Activated CD8-positive, alpha-beta T cell treated with anti-CD3 and anti-CD28 coated beads for 36 hours (primary cell): ENCODE measurements at places on chromosomes 6 and 20. TPM values are rescaled to one million over a fixed set of nuclear protein-coding genes. Genes with fewer than 3 reads are reported as not detected.
A peak's percentile ranks its signal among the peaks of the same experiment; 100 is the strongest.

Gene RIOK1
- total RNA-seq, result 46.8 TPM

Gene PGC
- not detected for total RNA-seq

Gene WFDC13
- not detected for total RNA-seq

Gene CNR1
- not detected for total RNA-seq

GRCh38 chr6:100455230-100456124 is 9.2 kb downstream of the SIM1 start:
- no peaks in the 10 kb centered on the region for H3K4me1 ChIP-seq
- H3K4me3 ChIP-seq, result no peak overlapping the region
- H3K27ac ChIP-seq, result no peak overlapping the region
- H3K27me3 ChIP-seq, result peaks cover 66% of the 10 kb centered on the region

DNA sequence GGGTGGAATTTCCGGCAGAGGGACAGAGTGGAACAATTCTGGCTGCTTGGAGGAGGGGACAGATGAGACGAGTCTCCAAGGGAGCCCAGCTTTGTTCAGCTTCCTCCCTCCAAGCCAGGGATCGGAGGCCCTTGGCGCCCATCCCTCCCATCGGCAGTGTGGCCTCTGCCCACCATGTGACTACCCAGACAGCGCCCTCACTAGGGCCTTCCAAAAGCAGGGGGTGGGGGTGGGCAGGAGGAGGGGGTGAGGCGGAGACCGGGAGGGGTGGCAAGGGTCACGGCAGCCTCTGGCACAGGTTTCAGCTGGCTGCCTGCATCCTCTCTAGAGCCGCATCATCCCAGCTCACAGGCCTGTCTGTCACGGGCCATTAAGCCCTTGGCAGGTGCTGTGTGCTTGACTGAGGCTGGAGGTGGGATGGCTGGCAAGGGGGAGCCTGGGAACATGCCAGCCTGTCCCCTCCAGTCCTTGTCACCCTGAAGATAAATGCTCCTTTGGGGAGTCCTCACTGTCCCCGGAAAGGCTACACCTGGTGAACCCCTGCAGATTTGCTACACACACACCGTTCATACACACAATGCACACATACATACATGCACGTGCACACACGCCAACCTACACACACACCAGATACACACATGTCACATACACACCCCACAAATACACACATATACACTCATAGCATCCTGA is 6.2 kb upstream of the FGD2 start:
- no peaks in the 10 kb centered on the region for H3K4me1 ChIP-seq
- DNase-seq, result no peak
- no peak overlapping the region for H3K27ac ChIP-seq
- no peaks in the 10 kb centered on the region for H3K36me3 ChIP-seq
- peaks cover 3% of the 10 kb centered on the region for H3K27me3 ChIP-seq

DNA sequence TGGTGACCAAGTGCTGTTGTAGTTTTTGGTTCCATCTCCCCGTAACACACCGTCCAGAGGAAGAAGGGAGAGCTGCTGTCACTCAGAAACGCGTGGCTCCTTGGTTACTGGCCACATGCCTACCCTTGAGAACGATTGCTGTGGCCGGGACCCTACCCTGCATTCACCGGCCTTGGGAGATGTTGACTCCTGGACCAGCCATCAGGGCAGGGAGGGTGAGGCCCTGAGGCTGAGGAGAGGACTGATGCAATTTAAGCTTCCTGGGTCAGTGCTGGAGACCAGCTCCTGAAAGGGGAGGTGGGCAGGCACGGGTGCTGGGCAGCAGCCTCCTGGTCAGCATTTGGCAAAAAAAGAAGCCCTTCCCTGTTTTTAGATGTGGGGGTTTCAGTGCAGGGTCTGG is 31.5 kb downstream of the ERMARD start:
- H3K27me3 ChIP-seq, result no peaks in the 10 kb centered on the region
- no peak overlapping the region for H3K27ac ChIP-seq
- no peaks in the 10 kb centered on the region for H3K4me1 ChIP-seq
- no peak for DNase-seq
- no peak overlapping the region for H3K4me3 ChIP-seq
- H3K36me3 ChIP-seq, result peaks cover 27% of the 10 kb centered on the region

- H3K4me1 ChIP-seq, result no peaks in the 10 kb centered on the region
- no peak overlapping the region for H3K27ac ChIP-seq
- H3K36me3 ChIP-seq, result no peaks in the 10 kb centered on the region
- peaks cover 16% of the 10 kb centered on the region for H3K27me3 ChIP-seq
- no peak for DNase-seq
Measured at GRCh38 chr20:10653599-10654249, 20.1 kb downstream of the JAG1 start.

DNA sequence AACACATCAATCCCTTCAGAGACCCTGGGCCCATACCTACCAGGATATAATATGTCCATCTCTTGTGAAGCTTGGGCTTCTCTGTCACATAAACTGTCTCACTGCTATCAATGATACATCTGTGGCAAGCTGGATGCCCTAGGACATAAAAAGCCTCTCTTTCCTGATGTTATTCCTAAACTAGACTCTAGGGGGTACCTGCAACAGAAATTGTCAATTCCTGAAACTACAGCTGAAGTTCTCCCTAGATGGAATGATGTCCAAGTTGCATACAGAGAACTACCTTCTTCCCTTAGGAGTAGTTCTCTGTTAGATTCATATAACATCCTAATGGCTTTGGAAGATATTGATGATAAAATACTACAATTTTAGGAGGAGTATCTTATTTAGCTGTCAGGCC is 35.8 kb downstream of the TBX18 start:
- H3K36me3 ChIP-seq, result no peaks in the 10 kb centered on the region
- no peak overlapping the region for H3K27ac ChIP-seq
- no peak for DNase-seq
- H3K27me3 ChIP-seq, result peaks cover 1% of the 10 kb centered on the region

- DNase-seq, result no peak
- peaks cover 20% of the 10 kb centered on the region for H3K4me1 ChIP-seq
- peaks cover 3% of the 10 kb centered on the region for H3K27me3 ChIP-seq
- H3K27ac ChIP-seq, result no peak overlapping the region
- H3K36me3 ChIP-seq, result no peaks in the 10 kb centered on the region
Measured at GRCh38 chr6:154611241-154611640, 100.8 kb upstream of the CNKSR3 start.

DNA sequence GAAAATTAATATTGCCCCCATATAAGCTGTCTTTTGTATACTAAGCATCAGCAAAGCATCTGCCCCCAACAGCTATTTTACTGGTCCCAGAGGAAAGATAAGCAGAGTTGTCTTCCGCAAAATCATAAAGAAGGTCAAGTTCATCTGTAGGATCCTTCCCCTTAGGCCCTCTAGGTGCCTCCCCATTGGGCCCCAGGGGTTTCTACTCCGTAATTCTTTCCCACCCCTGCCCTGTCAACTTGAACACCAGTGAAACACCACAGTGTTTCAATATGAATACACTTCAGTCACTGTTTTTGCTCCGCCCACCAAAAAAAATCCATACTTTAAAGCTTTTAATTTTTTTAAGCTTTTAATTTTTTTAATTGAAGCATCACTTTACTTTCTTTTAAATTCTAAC is 159.2 kb downstream of the ATXN1 start:
- H3K4me1 ChIP-seq, result peaks cover 46% of the 10 kb centered on the region
- H3K27me3 ChIP-seq, result no peaks in the 10 kb centered on the region
- H3K36me3 ChIP-seq, result peaks cover 31% of the 10 kb centered on the region
- H3K27ac ChIP-seq, result peak overlapping the region; percentile 66
- peak; percentile 75 for DNase-seq
